Natural killer cell treated with Interleukin-12 subunit alpha and Interleukin-12 subunit beta and Interleukin-15 and Interleukin-18, amount 100 ng/mL, for 72 hours (primary cell): ENCODE measurements at places on chromosomes 5 and 9.
A peak's percentile ranks its signal among the peaks of the same experiment; 100 is the strongest.

DNA sequence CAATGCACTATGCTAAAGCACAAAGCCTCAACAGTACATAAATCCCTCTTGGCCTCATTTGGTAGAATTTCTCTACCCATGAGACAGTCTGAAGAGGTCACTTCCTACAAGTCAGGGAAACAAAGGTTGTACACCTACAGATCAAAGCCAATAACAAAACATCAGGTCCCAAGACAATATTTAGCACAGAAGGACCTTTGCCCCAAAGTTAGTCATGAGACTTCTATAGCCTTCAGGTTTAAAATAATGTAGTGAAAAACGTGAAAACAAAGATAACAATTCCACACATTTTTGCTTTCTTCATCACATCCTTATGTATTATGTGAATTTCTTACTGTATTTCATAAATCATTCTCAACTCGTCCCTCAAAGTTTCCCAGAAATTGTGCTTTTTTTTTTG, 15.8 kb downstream of the AFF4 start:
- DNase-seq = no peak
- no peaks in the 10 kb centered on the region for H3K36me3 ChIP-seq
- no peaks in the 10 kb centered on the region for H3K27me3 ChIP-seq
- H3K4me3 ChIP-seq = no peak overlapping the region

DNA sequence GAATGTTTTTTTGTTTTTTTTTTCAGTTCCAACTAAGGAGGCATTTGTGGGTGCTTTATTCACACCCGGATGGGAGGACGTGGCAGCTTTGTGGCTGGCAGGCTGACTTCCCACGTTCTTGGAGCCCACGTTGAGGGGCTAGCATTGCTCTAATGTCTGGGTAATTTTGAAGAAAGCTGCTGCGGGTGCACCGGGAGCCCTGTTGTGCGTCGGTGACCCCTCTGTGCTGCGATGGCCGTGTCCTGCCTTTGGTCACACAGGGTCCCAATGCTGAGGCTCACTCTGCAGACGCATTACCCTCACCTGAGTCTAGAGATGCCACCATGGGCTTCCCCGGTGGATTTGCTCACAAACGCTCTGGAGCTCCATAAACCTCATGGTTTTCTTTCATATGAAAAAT, 34.2 kb downstream of the NDUFS6 start:
- peaks cover 9% of the 10 kb centered on the region for H3K27me3 ChIP-seq
- DNase-seq = no peak
- H3K4me3 ChIP-seq = no peak overlapping the region
- no peak overlapping the region for H3K27ac ChIP-seq

GRCh38 chr5:90899014-90899604, 340.5 kb downstream of the ADGRV1 start:
- no peak overlapping the region for H3K27ac ChIP-seq
- H3K4me3 ChIP-seq = no peak overlapping the region
- no peaks in the 10 kb centered on the region for H3K36me3 ChIP-seq
- peaks cover 2% of the 10 kb centered on the region for H3K27me3 ChIP-seq

DNA sequence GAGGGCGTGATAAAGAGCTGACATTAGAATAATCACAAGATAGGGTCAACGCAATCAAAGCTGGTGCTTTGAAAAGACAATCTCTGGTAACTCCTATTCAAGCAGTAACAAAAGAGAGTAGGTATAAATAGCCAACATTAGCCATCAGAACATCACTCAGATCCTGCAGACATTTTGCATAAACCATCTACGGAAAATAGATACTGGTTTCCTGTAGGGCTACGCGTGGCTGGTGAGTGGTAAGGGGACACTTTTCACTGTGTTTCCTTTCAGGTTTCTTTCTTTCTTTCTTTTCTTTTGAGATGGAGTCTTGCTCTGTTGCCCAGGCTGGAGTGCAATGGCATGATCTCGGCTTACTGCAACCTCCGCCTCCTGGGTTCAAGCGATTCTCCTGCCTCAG, 22.3 kb downstream of the TTF1 start:
- H3K4me1 ChIP-seq = peaks cover 22% of the 10 kb centered on the region
- H3K27ac ChIP-seq = no peak overlapping the region
- H3K36me3 ChIP-seq = peaks cover 11% of the 10 kb centered on the region
- H3K4me3 ChIP-seq = no peak overlapping the region
- no peaks in the 10 kb centered on the region for H3K27me3 ChIP-seq

DNA sequence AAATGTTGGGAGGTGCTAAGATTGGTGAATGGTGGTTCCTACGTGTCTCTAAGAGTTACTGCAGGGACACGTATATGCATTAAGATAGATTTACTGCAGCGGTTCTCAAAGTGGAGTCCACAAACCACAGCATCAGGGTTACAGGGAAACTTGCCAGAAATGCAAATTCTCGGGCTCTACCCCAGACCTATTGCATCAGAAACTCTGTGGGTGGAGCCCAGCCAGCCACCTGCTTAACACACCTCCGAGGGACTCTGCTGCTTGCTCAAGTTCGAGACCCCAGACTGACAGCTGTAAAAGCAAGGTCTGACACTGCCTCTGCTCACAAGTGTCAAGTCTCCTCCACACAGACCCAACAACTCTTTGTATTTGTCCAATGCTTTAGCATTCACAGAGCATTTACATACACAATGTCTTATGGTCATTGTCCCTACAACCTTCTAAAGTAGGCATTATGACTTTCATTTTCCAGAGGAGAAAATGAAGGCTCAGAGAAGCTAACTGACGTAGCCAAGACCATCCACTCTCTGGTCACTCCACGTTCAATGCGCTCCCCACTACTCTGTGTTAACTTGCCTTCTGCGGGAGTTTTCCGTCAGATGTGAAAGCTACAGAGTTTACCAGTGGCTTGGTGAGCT, 48.8 kb downstream of the HSD17B3 start:
- DNase-seq = no peak
- H3K4me1 ChIP-seq = peaks cover 3% of the 10 kb centered on the region
- H3K36me3 ChIP-seq = no peaks in the 10 kb centered on the region

DNA sequence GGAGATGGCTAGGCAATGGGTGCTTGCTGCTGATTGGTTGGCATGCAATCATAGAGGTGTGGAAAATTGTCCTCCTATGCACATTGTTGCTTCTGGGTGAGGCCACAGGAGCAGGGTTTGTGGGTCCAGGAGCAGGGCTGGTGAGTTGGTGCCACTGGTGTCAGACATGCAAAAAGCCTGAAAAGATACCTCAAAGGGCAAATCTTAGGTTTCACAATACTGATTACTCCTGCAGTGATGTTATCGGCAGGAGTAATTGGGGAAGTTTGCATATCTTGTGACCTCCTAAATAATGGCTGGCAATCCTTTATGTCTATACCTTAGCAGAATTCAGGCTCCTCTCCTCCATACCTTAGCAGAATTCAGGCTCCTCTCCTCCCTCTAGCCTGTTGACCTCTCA, 25.2 kb downstream of the SLC25A48 start:
- DNase-seq = no peak
- no peak overlapping the region for H3K27ac ChIP-seq
- peaks cover 16% of the 10 kb centered on the region for H3K27me3 ChIP-seq

DNA sequence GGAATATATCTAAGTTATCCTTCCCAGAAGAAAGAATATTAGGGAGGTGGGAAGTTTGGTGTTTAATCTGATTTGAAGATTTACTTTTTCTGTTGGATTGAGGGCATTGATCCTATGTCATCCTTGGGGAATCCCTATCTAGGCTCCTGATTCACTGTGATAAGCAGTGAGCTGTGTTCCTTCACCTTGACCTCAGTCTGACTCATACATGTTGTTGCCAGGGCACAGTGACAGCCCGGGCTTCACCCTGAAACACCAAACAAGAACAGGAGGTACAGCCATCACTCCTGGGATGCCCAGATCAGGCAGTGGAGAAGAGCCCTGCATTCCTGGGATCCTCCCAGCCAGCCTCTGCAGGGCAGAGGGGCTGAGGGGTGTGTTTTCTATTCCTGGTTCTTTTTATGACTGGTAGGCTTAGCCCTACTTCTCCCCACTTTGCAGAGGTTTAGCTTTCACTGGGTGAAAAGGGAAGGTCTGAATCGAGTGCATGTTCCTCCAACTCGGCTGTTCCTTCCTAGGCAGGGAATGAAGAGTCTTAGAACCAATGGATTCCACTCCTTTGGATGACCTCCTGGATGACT, 3.1 kb upstream of the FAM53C start:
- H3K27me3 ChIP-seq = no peaks in the 10 kb centered on the region
- peak overlapping the region; percentile 56 for H3K4me3 ChIP-seq
- H3K27ac ChIP-seq = peak overlapping the region; percentile 41
- H3K36me3 ChIP-seq = no peaks in the 10 kb centered on the region
